Activated naive CD4-positive, alpha-beta T cell treated with Interleukin-2 at 50 U/mL for 16 hours (primary cell): ENCODE measurements at places on chromosomes 2 and 18.

GRCh38 chr18:8767340-8767739, 62.0 kb downstream of the MTCL1 start:
- no peak for DNase-seq

DNA sequence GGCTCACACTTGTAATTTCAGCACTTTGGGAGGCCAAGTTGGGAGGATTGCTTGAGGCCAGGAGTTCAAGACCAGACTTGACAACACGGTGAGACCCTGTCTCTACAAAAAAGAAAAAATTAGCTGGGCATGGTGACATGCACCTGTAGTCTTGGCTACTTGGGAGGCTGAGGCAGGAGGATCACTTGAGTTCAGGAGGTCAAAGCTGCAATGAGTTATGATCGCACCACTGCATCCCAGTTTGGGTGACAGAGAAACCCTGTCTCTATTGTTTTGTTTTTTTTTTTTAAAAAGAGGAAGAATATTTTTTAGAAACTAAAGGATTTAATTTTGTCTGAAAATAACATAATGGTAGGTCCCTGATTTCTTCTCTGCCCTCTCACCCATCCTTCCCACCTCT, 79.4 kb upstream of the TMEM200C start:
- DNase-seq, result no peak

GRCh38 chr2:201654616-201655384, 11.5 kb upstream of the TMEM237 start:
- no peak for DNase-seq

DNA sequence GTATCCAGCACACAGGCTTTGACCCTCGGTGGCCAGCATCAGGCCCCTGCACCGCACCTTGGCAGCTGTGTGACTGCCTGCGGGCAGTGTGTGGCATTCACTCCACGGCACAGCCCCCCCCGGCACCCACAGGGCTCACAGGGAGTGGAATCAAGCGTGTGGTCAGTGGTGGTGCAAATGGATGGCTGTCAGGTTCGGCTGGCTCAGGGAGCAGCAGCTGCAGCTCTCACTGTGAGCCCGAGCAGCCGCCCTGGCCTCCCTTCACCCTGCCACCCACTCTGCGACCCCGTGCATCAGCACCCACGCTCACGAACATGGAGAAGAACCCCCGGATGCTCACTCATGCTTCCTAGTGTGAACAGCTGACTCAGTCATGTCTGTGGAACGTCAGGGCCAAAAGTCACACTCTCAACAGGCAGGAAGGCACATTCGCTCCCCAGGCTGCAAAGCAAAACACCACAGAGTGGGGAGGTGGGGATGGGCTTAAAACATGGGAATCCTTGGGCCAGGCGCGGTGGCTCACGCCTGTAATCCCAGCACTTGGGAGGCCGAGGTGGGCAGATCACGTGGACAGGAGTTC, 41.5 kb upstream of the GPC1 start:
- DNase-seq, result no peak

- no peak for DNase-seq
Measured at GRCh38 chr18:4134700-4135099, 320.4 kb downstream of the DLGAP1 start.

DNA sequence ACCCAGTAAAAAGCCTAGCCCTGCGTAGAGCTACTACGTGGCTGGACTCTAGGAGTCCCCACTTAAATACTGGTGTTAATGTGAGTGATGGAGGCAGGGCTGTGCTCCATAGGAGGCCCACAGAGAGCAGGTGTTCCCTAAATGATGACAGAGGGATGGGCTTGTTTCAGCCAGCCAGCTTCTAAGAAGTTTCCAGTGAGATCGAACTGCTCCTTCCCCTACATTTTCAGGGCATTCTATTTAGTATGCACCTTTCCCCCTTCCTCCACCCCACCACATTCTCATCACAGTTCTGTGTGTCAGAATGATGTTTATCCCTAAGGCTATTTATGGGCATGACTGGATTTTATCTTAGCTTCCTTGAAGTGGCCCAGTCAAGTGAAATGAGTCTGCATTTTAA, 213.0 kb downstream of the TRIB2 start:
- DNase-seq, result no peak

GRCh38 chr2:120254178-120254577, 1.5 kb downstream of the RALB start:
- DNase-seq, result no peak

- DNase-seq, result no peak
Measured at GRCh38 chr2:239042046-239042445, 194.2 kb downstream of the TWIST2 start.
